Right atrium auricular region (tissue), 2 donors: ENCODE measurements at places on chromosomes 7 and 10.

DNA sequence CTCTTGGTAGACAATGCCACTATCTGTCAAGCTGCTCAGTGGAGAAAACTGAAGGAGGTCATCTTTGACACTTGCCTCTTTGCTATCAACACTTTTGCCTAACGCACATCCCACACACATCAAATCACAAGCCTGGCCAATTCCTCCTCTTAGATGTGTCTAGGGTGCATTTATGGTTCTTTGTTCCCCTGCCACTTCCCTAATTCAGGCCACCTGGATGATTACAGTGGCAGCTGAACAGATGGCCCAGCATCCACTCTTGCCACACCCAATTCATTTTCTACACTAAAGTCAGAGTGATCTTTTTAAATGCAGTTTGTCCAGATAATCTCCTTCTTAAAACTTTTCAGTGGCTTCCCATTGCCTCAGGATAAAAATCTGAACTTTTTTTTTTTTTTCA lies 58.6 kb downstream of the LAMB4 start:
- no peaks in the 10 kb centered on the region for H3K27me3 ChIP-seq
- no peaks in the 10 kb centered on the region for H3K36me3 ChIP-seq
- no peak for DNase-seq
- no peak overlapping the region for H3K27ac ChIP-seq

- H3K27me3 ChIP-seq: no peaks in the 10 kb centered on the region
- H3K4me1 ChIP-seq: no peaks in the 10 kb centered on the region
Measured at GRCh38 chr10:11297136-11297535, 279.5 kb downstream of the CELF2 start.

GRCh38 chr7:28270536-28270935 lies 89.9 kb upstream of the JAZF1 start:
- H3K36me3 ChIP-seq: no peaks in the 10 kb centered on the region
- no peak overlapping the region for H3K4me3 ChIP-seq
- DNase-seq: no peak
- no peaks in the 10 kb centered on the region for H3K27me3 ChIP-seq
- no peaks in the 10 kb centered on the region for H3K4me1 ChIP-seq
- H3K27ac ChIP-seq: no peak overlapping the region

- DNase-seq: no peak
- no peaks in the 10 kb centered on the region for H3K27me3 ChIP-seq
- H3K36me3 ChIP-seq: no peaks in the 10 kb centered on the region
- H3K4me1 ChIP-seq: no peaks in the 10 kb centered on the region
- no peak overlapping the region for H3K4me3 ChIP-seq
Measured at GRCh38 chr7:88132725-88133124, 87.1 kb downstream of the SRI start.
